ENCODE measurements at places on chromosomes 6 and 20. TPM values are rescaled to one million over a fixed set of nuclear protein-coding genes. Genes with fewer than 3 reads are reported as not detected.

DNA sequence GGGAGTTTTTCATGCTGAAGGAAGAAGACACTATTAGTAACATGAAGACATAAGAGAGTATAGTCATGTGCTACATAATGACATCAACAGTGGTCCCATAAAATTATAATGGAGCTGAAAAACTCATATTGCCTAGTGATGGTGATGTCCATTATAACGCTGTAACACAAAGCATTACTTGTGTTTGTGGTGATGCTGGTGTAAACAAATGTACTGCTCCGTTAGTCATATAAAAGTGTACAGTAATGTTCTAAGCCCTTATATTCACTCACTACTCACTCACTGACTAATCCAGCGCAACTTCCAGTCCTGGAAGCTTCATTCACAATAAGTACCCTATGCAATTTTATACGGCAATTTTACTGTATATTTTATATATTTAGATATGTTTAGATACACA lies 26.8 kb upstream of the ASF1A start:
- peaks cover 12% of the 10 kb centered on the region for H3K4me1 ChIP-seq
- H3K4me3 ChIP-seq, result no peak overlapping the region
- no peak for DNase-seq
- no peak overlapping the region for H3K27ac ChIP-seq

GRCh38 chr6:15709651-15710269 lies 46.9 kb upstream of the DTNBP1 start:
- H3K4me1 ChIP-seq, result no peaks in the 10 kb centered on the region
- peaks cover 15% of the 10 kb centered on the region for H3K27me3 ChIP-seq
- H3K27ac ChIP-seq, result no peak overlapping the region
- DNase-seq, result no peak

CLDN20 gene
- not detected for total RNA-seq

- H3K27ac ChIP-seq, result no peak overlapping the region
- H3K4me1 ChIP-seq, result peaks cover 3% of the 10 kb centered on the region
- no peaks in the 10 kb centered on the region for H3K27me3 ChIP-seq
- no peak for DNase-seq
- H3K36me3 ChIP-seq, result no peaks in the 10 kb centered on the region
Measured at GRCh38 chr20:3687655-3688054, 5.8 kb upstream of the ADAM33 start.

GRCh38 chr6:11429577-11429976 lies 108.0 kb upstream of the TMEM170B start:
- H3K36me3 ChIP-seq, result no peaks in the 10 kb centered on the region
- H3K27me3 ChIP-seq, result no peaks in the 10 kb centered on the region
- H3K4me3 ChIP-seq, result no peak overlapping the region
- DNase-seq, result no peak
- H3K4me1 ChIP-seq, result peaks cover 57% of the 10 kb centered on the region
- no peak overlapping the region for H3K27ac ChIP-seq

BCAS1 gene
- total RNA-seq, result not detected

GRCh38 chr6:46097366-46097765 lies 32.4 kb upstream of the ENPP4 start:
- no peak overlapping the region for H3K4me3 ChIP-seq
- H3K4me1 ChIP-seq, result no peaks in the 10 kb centered on the region
- H3K36me3 ChIP-seq, result no peaks in the 10 kb centered on the region

LCA5 gene
- 4.2 TPM for total RNA-seq

CPXM1 gene
- 84.0 TPM for total RNA-seq

CCN2 gene
- total RNA-seq, result 878 TPM

DNA sequence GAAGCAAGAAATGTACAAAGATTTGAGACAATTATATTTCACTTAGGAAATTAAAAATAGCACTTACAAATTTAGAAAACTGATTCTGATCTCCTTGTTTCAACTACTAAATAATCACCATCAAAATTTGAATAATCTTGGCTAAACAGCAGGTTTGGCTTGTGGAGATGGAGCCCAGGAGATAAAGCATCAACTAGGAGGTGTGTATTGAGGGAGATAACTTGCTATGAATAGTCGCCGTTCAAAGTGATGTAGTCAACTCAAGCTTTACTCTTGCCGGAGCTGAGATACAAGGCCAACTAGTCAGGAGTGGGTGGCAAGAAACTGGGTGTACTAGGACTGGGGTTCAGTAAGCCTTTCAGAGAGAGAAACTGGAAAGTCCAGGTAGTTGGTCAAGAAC lies 117.7 kb downstream of the TRMT11 start:
- no peak overlapping the region for H3K4me3 ChIP-seq
- no peaks in the 10 kb centered on the region for H3K36me3 ChIP-seq
- H3K27me3 ChIP-seq, result no peaks in the 10 kb centered on the region
- DNase-seq, result no peak
- peaks cover 3% of the 10 kb centered on the region for H3K4me1 ChIP-seq

DNA sequence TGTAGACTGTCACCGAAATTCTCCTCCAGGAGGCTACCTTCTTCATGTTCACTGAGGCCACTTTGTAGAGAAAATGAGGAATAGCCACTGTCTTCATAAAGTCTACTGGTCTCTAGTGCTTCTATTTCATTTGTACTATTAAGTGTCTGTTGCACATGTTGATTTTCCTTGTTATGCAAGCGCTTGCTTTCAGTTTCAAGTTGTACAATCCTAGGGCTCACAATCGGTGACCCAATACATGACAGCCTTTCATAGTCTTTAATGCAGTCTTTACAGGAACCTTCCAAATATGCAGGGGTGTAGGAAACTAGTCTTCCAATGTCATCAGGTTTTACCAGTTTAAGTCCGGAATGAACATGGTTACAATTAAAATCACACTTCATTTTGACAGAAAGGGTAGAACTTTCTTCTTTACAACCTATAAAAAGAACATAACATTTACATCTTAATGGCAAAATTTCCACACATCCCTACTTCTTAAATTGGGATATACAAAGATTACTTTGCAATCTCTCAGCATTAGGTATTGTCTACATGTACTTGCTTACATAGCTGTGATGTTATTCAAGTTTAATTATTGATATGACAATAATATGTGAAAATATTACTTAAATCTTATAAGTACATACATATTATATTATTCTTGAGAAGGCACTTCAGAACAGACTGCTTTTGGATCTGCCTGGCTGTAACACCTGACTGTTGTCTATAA lies 7.5 kb downstream of the FBXO5 start:
- H3K4me1 ChIP-seq, result peaks cover 40% of the 10 kb centered on the region
- peaks cover 28% of the 10 kb centered on the region for H3K36me3 ChIP-seq
